ENCODE measurements at places on chromosomes 16 and 17.
A peak's percentile ranks its signal among the peaks of the same experiment; 100 is the strongest.

DNA sequence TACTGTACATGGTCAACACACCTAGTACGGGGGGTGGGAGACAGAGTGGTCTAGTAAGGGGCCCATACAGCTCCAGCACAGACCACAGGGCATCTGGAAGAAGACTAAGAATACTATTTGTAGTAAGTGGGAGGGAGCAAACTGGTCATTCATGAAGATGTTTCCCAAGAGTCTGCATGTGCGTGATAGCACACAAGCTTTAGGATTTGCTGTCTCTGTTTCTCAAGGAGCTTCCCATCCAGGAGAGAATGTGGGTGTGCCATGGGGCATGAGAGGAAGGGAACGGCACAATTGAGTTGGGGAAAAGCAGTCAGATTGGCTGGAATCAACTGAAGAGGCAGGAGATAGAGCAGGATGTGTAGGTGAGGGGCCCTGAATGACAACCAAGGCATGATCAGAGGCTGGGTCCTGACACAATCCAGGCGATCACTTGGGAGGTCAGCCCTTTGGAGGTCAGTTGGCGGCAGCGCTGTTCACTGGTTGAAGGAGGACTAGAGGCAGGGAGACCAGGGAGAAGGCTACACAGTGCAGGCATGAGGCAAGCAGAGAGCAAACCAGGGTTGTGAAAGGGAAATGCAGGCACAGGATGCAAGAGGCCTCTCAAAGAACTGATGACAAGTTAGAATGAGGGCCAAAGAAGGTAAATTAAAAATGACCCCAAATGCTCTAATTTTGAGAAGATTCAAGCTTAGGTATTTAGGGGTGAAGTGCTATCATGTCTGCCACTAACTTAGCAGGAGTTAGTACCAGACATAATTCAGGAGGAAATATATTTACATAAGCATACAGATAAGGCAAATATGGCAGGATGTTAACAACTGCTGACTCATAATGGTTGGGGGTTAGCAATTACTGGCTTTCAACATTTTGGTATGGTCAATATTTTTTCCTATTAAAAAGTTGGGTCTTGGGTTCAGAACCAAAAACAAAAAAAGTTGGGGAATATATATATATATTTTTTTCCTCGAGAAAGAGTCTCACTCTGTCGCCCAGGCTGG is 10.3 kb downstream of the UBE2O start:
- DNase-seq, result peak; percentile 54

DNA sequence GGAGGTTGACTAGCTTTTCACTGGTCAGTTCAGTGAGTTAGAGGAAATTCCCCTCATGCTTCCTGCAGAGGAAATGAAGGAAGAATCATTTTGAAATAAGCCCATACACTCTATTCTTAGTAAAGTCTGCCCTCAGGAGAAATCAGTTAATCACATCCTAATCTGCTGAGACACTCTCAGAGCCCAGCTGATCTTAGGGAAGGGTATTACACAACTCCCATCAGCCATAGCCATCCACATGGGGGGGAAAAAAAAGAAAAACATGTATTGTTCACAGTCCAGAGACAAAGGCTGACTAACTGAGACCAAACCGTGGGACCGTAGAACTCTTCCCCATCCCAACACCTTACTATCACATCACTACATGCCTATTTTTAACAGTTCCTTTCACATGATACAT is 722.3 kb downstream of the CDH8 start:
- no peak for DNase-seq

- no peak for DNase-seq
Observed at GRCh38 chr17:47240806-47241205, 12.8 kb upstream of the ITGB3 start.

DNA sequence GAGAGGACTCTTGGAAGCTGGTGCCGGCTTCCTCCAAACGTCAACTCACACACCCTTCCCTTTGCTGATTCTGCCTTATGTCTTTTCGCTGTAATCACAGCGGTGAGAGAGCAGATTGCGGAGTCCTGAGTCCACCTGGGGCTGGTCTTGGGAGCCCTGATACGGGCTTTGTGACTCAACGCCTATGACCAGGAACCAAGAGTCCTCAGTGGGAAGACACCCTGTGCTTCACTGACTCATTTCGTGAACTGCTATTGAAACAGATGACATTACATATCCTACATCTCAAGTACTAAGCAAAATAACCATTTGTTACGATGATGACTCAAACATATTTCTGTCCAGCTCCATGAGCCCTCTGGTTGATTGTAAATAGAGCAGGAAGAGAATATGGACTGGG is 90.7 kb upstream of the CREBBP start:
- DNase-seq, result peak; percentile 85

DNA sequence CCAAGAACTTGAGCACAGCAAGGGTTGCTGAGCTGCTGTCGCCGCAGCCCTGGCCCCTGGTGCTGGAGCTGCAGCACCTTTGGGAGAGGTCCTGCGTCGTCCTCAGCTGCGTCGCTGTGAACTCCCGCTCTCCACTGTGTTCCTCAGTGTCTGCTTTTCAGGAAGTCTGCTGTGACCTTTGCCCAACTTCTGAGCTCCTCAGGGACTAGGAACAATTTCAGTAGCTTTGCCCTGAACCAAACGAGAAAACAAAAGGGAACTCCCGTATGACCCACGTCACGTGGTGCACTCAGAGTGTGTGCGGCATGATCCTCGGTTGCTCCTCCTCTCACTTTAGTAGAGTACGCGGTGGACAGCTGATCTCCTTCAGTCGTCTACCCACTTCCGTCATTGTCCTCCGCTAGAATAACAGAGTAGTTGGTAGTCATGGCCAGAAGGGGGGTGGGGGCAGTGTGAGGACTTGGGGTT is 44.2 kb downstream of the WDR45B start:
- peak; percentile 69 for DNase-seq

DNA sequence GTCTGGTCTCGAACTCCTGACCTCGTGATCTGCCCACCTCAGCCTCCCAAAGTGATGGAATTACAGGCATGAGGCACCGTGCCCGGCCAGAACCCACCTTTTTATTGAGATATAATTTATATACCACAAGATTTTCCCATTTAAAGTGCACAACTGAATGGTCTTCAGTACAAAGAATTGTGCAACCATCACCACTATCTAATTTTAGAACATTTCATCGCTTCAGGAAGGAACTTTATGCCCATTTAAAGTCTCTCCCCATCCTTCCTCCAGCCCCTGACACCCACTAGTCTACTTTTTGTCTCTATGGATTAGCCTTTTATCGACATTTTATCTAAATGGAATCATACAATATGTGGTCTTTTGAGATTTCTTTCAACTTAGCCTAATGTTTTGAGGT is 25.4 kb upstream of the HELZ start:
- no peak for DNase-seq

DNA sequence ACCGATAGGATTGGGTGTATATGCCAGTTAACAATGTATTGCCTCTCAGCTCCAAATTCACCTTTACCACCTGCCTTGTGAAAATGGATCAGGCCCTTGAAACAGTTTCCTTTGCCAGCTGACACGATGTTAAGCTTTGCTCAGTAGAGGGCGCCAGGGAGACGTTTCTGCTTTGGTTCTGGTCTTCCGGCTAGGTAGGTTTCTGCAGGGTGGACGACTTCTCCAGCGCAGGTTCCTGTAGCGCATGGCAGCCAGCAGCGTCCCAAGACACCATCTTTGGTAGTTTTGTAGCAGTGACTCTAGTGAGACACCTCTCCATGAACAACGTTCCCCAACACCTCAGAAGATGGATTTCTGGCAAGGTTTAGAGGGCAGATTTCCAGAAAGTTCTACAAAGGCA is 24.0 kb downstream of the SYCE1L start:
- DNase-seq, result no peak

DNA sequence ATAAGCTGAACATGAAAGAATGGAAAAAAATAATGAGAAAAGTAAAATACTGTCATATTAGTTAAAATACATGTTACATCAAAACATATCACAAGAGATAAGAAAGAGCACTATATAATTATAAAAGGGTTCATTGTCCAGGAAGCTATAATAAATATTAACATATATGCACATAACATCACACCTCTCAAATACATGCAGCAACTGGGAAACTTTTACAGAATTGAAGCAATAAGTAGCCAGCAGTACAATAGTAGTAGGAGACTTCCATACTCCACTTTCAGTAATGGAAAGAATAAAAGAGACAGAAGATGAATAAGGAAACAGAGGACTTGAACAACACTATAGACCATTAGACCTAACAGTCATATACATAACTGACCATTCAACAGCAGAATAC is 90.4 kb downstream of the AHSP start:
- DNase-seq, result no peak

DNA sequence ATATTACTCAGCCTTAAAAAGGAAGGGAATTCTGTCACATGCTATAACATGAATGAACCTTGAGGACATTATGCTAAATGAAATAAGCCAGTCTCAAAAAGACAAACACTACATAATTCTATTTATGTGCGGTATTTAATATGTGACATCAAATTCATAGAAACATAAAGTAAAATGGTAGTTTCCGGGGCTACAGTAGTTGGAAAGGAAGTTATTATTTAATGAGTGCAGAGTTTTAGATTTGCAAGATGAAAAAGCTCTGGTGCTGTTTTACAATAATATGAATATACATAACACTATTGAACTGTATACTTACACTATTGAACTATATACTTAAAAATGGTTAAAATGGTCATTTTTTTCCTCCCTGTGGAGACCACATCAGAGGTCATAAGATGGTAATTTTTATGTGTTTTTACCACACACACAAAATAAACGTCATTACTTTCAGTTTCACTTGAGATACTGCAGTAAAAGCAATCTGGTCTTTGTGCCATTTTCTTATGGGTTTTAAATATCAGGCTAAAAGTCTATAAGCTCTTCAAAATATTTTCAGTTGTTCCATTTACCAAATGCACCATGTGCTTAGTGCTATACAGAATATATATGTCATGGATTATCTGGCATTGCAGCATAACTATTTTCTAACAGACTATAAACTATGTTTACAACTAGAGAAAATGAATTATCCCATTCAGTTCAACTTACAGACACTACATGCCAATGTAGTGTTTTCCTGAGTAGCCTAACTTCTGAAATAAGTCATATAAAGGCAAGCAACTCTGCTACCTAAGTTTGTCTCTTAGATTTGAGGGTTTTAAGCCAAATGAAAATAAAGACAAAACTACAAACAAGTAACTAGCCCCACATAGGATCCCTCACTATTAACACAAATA is 90.9 kb downstream of the SPAG9 start:
- peak; percentile 76 for DNase-seq

DNA sequence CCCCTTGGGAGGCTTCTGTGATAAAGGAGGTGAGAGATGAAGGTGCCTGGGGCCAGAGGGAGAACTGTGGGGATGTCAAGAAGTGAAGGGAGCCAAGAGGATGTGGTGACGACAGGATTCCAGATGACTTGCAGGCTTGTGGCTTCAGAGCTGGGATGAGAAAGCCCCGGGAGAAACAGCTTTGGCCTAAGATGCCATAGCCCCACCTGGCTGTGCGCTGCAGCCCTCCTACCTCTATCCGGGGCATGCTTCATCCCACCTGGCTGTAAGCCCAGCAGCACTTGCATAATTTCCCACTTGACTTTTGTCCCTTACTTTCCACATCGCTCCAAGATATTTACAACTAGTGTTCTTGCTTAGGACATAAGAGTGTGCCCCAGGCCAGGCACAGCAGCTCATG is 29.3 kb downstream of the GINS3 start:
- no peak for DNase-seq

DNA sequence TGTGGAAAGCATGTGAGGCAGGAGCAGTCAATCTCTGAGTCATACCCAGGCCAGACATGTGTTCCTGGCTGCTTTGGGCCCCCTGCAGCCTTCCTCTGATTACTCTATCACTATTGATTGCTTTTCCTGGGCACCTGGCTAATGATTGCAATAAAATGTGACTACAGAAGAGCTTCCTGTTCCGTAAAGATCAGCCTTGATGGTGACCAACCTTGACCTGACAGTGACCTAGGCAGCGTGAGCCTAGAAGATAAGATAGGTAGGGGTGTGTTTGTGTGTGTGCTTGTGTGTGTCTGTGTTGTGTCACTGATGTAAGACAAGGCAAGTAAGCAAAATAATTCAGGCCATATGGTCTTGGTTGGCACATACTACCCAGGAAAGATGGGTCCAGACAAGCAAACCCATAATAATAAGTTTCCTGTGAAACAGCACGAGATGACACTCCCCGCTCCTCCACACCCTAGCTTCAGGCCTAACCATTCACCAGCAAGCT is 367.7 kb upstream of the CDH11 start:
- peak; percentile 55 for DNase-seq

GRCh38 chr16:71689901-71690300 is 34.6 kb downstream of the PHLPP2 start:
- DNase-seq, result no peak

GRCh38 chr16:50584033-50584722 is 36.0 kb downstream of the NKD1 start:
- no peak for DNase-seq

DNA sequence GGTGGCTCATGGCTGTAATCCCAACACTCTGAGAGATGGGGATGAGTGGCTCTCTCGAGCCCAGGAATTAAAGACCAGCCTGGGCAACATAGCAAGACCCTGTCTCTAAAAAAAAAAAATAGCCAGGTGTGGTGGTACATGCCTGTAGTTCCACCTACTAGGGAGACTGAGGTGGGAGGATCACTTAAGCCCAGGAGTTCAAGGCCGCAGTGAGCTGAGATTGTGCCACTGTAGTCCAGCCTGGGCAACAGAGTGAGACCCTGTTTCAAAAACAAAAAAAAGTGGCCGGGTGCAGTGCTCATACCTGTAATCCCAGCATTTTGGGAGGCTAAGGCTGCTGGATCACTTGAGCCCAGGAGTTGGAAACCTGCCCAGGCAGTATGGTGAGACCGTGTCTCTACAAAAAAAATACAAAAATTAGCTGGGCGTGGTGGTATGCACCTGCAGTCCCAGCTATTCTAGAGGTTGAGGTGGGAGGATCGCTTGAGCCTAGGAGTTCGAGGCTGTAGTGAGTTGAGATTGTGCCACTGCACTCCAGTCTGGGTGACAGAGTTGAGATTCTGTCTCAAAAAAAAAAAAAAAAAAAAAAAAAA is 3.0 kb downstream of the C16orf54 start:
- DNase-seq, result no peak

GRCh38 chr17:41265078-41265477 is at the start of gene KRTAP9-6:
Gene KRTAP9-6, plus strand, starts transcription at chr17:41265378. Its CDS starts 0 bp downstream, at chr17:41265378.
- DNase-seq, result no peak

- no peak for DNase-seq
Observed at GRCh38 chr17:6099492-6099891, 29.3 kb downstream of the WSCD1 start.

- no peak for DNase-seq
Observed at GRCh38 chr16:72609933-72610332, 438.0 kb upstream of the PMFBP1 start.

DNA sequence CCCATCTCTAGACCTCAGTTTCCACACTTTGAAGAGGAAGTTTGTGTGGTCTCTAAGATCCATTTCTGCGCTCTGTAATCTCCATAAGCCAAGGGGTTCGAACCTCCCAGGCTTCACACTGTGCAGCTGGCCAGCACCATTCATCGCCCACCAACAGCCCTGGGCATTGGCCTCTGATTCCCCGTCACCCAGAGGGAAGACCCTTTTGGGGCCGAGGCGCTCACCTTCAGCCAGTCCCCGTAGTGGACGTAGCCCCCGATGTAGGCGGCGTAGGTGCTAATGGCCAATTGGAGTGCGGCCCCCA is 678 bp downstream of the TMEM101 start:
- no peak for DNase-seq
